Activated T-cell treated with anti-CD3 and anti-CD28 coated beads, Interleukin-2, amount 50 U/mL, for 48 hours (primary cell): ENCODE measurements at places on chromosomes 7 and 10.

- DNase-seq, result no peak
Observed at GRCh38 chr7:44743750-44744149, 4.9 kb upstream of the ZMIZ2 start.

- DNase-seq, result no peak
Observed at GRCh38 chr10:132363921-132364593, 32.1 kb downstream of the LRRC27 start.

- no peak for DNase-seq
Observed at GRCh38 chr10:106592396-106592795, 572.1 kb downstream of the SORCS1 start.

- DNase-seq, result peak; percentile 70
Observed at GRCh38 chr10:43417950-43418768, 9.2 kb upstream of the HNRNPF start.

GRCh38 chr10:79420974-79421688, 24.3 kb downstream of the ZCCHC24 start:
- no peak for DNase-seq

- DNase-seq, result peak; percentile 46
Observed at GRCh38 chr10:80204677-80205476, 460 bp downstream of the ANXA11 start.
